Activated T-helper 1 cell treated with anti-CD3 and anti-CD28 coated beads, Interleukin-2, amount 50 U/mL, for 16 hours (primary cell): ENCODE measurements at places on chromosomes 5 and 9.

DNA sequence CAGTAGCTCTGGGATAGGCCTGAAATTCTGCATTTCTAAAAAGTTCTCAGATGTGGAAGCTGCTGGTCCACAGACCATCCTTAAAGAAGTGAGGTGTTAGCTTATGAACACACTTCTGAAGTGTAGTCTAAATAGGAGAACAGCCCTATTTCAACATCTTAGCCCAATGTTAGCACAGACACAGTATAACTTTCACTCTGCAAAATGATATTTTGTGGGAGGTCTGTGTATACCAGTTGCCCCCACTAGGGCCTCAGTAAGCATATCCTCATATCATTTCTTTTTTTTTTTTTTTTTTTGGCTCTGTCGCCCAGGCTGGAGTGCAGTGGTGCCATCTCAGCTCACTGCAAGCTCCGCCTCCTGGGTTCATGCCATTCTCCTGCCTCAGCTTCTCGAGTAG is 7.5 kb upstream of the HABP4 start:
- DNase-seq: no peak

- no peak for DNase-seq
These were observed 655 bp upstream of the RAI14 start for GRCh38 chr5:34655354-34655991.

GRCh38 chr9:20722221-20722620 is 38.2 kb downstream of the FOCAD start:
- DNase-seq: no peak

GRCh38 chr5:173159256-173159655 is 14.9 kb downstream of the BNIP1 start:
- no peak for DNase-seq

- DNase-seq: no peak
These were observed at the start of gene PCDHB10 for GRCh38 chr5:141192110-141192725. Gene PCDHB10 (plus strand): TSS chr5:141192353. CDS start chr5:141192553, 200 bp downstream.

DNA sequence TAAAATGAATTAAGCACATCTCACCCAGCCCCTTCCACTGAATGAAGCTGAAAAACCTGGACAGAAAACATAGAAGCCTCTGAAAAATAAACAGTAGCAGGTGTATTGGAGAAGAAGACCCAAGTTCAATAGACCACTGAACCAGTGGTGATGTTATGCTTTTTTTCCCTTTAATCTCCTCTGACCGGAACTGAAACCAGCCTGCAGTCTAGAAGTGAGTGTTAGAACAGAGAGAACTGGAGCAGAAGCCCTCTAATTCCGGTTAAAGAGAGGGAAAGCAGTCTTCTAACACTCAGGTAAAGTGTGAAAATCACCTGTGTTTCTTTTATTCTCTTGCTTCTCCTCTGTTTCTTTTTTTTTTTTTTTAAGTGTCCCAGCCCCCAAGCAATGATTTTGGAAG is 83.5 kb upstream of the CCL21 start:
- no peak for DNase-seq
